ENCODE measurements at places on chromosomes 11 and 22.

- no peak for DNase-seq
Measured at GRCh38 chr22:43270949-43271348, 72.2 kb downstream of the SCUBE1 start.

GRCh38 chr11:70251659-70252321 lies 18.7 kb upstream of the PPFIA1 start:
- DNase-seq = no peak

DNA sequence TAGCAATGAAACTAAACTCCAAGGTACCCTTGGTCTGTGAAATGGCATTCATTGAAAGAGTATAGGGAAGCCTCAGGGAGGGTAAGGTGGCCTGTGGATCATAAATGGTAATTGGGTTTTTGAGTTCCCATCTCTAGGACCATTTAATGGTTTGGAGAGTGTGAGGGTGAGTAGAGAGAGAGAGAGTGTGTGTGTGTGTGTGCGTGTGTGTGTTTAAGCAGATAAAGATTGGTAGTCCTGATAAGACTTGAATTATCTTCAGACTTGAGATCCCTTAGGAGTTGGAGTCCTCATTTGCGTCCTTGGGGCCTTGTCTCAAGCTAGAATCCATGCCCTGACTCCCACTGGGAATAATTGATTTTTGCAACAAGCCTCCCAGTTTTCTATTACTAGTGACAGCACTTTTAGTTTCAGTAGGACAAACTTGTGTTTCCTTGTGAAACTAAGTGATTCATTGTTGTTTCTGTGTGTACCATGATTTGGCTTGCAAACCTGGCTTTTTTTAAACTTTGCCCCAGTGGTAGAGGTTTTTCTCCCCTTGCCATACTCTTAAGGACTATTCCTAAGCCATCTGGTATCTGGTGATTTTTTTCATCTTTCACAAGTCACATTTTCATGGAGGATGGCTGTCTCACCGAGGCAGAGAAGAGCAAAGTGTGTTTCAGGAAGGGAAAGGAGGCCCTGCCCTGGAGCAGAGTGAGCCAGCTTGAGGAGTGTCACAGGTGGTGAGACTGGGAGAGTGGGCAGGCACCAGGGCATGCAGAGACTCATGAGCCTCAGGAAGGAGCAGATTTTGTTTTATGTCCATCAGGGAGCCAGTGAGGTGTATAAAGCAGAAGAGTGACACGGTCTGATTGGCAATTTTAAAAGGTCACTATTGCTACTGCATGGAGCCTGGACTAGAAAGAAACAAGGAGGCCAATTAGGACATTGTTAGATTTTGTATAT lies 26.7 kb downstream of the ALKBH3 start:
- no peak for DNase-seq

- no peak for DNase-seq
Measured at GRCh38 chr11:76706667-76707066, 36.1 kb upstream of the LRRC32 start.

DNA sequence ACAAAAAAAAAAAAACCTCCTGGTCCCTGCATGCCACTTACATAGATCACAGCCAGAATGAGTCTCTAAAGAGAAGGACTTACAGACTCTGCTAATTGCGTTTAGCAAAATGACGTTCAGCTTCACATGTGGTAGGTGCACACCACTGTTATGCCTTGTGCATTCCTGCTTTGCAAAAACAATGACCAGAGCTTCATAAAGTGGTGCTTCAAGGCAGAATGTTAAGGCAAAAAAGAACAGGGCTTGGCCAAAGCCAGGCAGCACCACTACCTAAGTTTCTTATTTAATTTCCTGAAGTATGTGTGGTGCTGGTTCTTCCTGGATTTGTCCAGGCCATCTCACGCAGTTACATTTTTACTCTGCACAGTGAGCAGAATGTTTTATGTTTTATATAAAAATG lies 85.2 kb downstream of the GALNT18 start:
- no peak for DNase-seq

- no peak for DNase-seq
Measured at GRCh38 chr11:71568704-71569349, 3.5 kb downstream of the KRTAP5-10 start.

GRCh38 chr11:70183032-70183431 lies 20.1 kb upstream of the FADD start:
- no peak for DNase-seq

GRCh38 chr11:114466742-114467141 lies 27.5 kb downstream of the REXO2 start:
- no peak for DNase-seq

- DNase-seq = no peak
Measured at GRCh38 chr22:45246060-45246985, 5.6 kb upstream of the KIAA0930 start.

DNA sequence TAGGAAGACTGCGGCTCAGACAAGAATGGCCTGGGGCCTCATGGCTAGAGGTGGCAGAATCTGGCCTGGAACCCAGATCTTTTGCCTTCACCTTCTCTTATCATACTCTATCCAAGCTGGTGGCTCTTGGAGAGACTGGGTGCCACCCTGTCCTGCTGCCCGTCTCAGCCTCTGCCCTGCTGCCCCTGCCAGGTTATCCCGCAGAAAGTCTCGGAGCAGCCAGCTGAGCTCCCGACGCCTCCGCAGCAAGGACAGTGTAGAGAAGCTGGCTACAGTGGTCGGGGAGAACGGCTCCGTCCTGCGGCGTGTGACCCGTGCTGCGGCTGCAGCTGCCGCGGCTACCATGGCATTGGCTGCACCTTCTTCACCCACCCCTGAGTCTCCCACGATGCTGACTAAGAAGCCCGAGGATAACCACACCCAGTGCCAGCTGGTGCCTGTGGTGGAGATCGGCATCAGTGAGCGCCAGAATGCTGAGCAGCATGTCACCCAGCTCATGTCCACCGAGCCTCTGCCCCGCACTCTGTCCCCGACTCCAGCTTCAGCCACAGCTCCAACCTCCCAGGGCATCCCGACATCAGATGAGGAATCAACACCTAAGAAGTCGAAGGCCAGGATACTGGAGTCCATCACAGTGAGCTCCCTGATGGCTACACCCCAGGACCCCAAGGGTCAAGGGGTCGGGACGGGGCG lies 5.9 kb downstream of the INCENP start:
- no peak for DNase-seq

GRCh38 chr11:19728436-19728835 lies 15.8 kb downstream of the NAV2 start:
- DNase-seq = no peak

DNA sequence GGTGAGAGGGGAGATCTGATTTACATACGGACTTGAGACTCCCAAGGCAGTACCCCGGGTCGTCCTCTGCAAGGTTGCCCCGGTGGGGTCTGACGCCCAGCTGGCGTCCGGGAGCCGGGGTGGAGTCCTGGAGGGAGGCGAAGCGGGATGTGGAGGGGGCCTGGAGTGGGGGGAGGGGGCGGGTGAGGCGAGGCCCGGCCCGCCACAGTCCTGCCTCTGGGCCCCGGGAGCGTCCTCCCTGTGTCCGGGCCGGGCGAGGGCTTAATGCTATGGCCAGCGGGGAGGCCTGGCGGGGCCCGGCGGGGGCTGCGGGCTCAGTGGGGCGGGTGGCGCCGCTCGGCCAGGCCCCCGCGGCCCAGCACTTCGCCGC lies 2.4 kb upstream of the MYBPC3 start:
- DNase-seq = no peak

DNA sequence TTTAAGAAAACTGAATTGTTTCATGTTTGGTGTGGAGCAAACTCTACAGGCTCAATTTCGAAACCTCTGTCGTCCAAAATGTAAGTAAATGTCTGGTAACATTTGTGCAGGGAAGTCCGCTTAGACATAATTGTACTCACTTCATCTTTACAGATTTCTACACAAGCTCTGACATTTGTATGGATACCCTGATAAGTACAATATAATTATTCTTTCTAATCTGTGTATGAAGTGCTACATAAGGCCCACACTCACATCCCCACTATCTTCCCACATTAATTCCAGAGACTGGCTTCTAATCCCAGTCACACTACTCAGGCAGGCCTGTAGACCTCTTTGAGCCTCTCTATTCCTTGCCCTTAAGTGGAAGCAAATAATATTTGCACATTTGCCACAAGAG lies 129.2 kb upstream of the LMO1 start:
- no peak for DNase-seq

DNA sequence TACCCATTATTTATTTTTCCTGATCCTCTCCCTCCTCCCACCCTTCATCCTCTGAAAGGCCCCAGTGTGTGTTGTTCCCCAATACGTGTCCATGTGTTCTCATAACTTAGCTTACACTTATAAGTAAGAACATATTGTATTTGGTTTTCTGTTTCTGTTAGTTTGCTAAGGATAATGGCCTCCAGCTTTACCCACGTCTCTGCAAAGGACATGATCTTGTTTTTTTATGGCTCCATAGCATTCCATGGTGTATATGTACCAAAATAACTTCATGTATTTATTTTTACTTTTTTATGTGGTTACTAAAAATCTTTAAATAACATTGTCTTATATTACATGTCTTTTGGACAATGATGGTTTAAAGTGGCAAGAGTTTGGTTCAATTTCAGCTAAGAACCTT lies 15.2 kb downstream of the PDGFD start:
- DNase-seq = no peak

Data from NCI-H1694 treated with DMSO at 0.1 percent for 48 hours (cell line).